Activated T-cell treated with anti-CD3 and anti-CD28 coated beads, Interleukin-2, amount 50 U/mL, for 72 hours (primary cell): ENCODE measurements at places on chromosomes 3 and 15.

DNA sequence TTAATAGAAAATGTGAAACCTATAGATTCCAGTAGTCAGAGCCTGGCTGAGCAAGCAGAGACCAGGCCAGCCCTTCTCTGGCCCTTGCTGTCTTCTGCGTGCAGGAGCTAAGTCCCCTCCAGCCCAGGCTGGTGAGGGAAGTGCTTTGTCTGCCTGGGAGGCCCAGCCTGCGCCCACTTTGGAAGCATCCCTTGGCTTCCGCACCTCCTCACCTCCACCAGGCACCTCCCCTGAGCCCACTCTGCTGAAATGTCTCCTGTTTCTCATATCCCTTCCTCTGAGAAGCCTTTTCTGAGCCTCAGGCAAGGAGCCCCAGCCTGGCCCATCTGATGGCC lies 45.3 kb downstream of the ALDH1L1 start:
- no peak for DNase-seq

DNA sequence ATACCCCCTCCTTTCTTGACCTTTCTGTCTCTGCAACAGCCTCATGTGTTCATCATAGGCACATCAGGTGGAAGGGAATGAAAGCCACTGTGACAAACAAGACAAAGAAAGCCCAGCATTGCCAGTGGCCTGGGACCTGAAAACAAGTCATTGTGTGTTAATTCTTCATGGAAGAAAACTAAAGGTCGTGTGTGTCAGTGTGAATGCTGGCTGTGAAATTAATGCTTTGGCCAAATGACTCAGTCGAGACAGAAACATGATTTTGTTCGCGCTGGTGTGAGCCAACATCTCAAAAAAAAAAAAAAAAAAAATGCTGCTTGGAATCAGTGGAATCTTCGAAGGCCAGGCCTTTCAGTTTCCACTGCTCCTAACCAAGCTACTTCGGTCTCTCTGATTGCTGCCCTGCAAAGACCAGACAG lies 386.5 kb upstream of the PROK2 start:
- no peak for DNase-seq

DNA sequence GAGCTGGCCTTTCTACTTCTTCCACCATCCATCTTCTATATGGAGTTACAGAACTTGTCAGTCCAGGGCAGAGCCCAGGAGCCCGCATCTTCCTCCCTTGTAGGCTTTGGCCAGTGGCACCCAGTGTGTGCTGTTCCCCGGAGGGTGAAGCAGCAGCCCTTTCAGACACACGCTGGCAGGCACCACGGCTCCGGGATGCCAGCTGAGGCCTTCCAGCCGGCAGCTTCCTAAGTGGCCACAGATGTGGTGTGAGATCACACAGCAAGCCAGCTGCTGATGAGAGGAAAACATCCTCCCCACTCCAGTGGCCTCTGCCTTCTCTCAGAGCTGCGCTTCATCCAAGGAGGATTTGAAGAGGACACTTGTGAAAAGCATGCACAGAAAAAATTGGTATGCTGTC lies 24.1 kb downstream of the CRABP1 start:
- DNase-seq = no peak

DNA sequence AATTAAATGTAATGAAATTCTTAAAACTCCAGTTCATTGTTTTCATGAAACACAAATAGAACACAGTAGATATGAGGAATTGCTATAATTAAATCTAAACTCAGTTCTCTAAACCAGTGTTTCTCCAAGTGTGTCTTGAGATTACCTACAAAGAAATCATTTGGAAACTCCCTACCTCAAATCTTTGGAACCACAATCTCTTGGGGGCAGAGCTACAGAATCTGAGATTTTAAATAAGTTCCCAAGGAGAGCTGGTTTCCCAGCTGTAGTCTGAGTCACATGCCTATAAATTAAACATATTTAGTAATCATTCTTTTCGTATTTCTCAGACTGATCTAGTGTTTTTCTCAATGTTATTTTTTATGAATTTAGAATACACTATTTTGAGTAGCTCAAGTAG lies 17.0 kb upstream of the ACTC1 start:
- no peak for DNase-seq

DNA sequence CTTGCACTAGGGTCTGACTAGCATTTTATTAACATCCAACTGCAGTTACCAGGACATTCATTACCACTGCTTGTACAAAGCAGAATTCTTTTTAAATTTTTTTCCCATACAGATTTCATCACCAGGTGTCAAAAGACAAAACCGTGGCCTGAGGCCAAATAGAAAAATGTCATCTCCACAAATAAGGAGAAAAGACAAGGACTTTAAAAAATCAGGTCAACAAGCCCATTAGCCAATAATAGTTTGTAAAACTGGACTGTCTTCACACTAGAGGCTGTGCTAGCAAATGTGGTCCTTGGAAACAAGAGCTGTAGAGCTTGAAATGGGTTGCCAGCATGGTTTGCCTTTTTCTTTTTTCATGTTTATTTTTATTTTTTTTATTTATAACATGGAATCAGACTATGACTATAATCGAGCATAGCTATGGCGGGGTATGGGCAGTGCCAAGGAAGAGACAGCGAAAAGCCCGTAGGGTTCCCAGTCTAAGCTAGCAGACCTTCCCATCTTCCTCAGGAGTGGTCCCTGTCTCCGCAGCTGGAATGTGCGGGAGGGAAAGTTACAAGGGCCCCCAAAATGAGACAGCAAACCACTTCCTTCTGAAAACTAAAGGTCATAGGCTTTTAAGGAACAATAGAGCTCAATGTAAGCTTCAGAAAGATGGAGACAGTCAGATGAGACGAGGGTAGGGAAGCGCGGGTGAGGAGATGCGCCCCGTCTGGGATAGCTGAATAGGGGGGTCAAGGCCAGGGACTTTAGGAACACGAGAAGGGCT lies 1.5 kb downstream of the PTPN9 start:
- DNase-seq = no peak

DNA sequence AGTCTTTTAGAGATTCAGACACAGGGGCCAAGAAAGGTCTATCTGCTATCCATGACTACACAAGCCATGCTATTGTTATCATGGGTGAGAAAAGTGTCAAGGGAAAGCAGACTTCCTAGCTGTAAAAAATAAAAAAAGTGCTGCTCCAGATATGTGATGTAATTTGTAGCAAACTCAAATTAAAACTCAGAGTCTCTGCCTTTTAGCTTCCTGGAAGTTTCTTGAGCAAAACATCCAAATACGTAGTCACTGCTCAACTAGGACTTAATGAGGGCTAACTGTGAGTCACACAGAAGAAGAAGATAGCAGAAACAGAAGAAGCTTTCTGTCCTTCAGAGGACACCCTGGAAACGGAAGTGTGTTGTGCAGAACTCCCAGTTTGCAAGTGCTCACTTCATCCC lies 393.4 kb upstream of the NR2F2 start:
- DNase-seq = no peak

DNA sequence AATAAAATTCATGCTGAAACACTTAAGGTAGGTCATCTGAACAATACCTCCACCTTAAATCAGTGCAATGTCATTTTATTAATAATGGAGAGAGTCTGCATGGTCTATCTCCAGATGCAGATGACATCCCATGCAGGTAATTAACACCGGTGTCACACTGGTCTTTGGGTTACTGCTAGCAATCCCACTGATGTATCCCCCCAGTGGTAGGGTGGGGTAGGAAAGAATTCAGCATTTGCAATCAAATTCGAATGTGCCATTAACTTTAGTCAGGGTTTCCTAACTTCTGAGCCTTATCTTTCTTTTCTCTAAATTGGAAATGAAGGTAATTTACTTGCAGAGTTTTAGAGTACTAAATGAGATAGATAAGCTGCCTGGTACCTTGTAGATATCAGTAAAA lies 44.4 kb downstream of the KIF15 start:
- DNase-seq = no peak

- DNase-seq = peak; percentile 26
These were observed 77.8 kb downstream of the WWTR1 start for GRCh38 chr3:149579838-149580542.

- no peak for DNase-seq
These were observed 52.1 kb upstream of the CCDC174 start for GRCh38 chr3:14599488-14599887.

- peak; percentile 52 for DNase-seq
These were observed 543 bp downstream of the MEF2A start for GRCh38 chr15:99566157-99566897.

DNA sequence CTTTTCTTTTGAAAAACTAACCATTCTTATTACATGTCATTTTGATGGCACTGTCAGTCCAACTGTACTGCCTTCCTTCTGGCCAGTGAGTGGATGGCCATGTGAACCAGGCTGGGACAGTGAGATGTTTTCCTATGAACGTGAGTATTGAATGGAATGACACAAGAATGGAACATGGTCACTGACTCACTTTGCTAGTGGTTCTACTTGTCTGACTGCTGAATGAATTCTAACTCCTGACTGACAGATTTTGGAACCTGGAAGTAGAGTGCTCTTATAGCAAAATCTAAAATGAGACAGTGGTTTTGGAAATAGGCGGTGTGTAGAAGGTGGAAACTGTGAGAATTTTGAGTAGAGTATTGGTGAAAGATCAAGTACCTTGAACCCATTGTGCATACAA lies 606.9 kb upstream of the KCNMB2 start:
- DNase-seq = peak; percentile 9

GRCh38 chr3:193991666-193992424 lies 144.1 kb upstream of the HES1 start:
- no peak for DNase-seq

GRCh38 chr15:57122080-57122840 lies 203.8 kb downstream of the TCF12 start:
- DNase-seq = no peak

GRCh38 chr3:48285132-48285531 lies 44.2 kb downstream of the ZNF589 start:
- no peak for DNase-seq

DNA sequence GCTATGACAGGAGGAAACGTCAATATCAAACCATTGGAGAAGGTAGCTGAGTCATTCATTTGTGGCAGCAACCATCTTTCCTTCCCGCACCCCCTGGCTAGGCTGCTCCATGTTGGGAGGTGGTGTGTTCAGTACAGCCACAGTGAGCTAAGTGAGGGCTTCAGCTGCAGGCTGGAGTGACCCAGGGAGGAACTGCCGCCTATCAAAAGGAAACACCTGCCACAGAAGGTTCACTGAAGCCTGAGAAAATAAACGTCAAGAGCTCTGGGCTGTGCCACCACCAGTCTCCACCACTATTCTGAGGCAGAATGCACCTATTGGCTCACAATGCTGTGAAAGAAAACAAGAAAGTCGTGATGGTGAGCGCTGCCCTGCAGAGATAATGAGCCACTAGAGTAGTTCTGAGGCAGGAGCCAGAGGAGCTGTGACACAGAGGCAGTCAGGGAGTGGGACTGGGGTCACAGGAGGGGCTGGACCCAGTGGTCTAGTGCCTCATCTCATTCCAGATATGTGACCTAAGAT lies 34.8 kb upstream of the CD47 start:
- DNase-seq = peak; percentile 63

- no peak for DNase-seq
These were observed at the start of gene LTF for GRCh38 chr3:46464326-46465195. Gene LTF, minus strand, starts transcription at chr3:46464905. Its CDS starts 38 bp downstream, at chr3:46464867.

DNA sequence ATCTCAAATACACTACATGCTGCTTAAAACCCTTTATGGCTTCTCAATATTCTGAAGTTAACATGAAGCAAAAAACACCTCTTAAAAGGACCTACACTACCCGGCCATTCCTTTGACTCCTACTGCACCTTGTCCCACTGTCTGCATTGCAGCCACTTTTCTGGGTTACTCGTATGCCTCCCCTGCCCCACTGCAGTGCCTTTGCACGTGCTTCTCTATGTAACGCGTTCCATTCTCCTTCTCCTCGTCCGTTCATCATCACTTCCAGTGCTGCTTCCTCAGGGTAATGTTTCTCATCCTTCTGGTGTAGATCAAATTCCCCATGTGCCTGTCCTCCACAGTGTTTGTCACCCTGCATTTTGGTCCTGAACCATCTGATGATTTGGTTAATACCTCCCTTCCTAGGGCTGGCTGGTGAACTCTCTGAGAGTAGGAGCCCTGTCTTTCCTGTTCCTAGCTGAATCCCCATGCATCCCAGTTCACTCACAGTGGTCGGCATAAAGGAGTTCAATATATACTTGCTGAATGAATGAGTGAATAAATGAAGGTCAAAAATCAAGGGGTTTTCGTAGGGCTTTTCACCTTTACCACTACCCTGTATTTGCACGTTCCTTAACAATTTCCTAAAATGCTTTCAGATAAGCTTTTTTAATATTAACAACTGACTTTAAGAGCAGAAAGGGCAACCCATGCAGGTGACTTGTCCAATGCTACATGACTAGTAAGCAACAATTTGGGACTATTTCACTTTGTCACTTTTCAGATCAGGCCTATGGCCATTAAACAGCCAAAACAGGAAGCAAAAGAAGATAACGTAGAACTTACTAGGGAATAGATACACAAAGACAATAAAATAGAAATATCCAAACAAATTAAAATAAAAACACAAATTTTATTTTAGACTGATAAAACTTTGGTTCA lies 2.4 kb upstream of the STT3B start:
- DNase-seq = no peak

GRCh38 chr3:124967964-124968363 lies 33.4 kb upstream of the MUC13 start:
- no peak for DNase-seq

DNA sequence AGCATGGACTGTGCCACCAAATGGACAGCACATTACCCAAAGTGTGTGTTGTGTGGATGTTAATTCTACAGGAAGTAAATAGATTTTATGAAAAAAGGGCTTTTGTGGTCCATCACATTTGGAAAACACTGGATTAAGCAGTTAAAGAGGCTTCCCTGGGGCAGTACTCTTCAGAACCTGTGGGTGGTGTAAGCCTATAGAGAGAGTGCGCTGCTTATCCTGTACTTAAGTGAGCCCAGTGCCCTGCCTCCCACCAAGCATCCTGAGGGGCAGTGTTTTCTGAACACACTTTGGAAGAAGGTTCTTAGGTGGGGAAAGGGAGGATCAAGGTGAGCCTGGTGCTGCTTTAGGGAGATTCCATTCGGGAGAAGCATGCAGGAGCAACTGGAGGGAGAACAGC lies 10.9 kb downstream of the TTLL3 start:
- DNase-seq = no peak

DNA sequence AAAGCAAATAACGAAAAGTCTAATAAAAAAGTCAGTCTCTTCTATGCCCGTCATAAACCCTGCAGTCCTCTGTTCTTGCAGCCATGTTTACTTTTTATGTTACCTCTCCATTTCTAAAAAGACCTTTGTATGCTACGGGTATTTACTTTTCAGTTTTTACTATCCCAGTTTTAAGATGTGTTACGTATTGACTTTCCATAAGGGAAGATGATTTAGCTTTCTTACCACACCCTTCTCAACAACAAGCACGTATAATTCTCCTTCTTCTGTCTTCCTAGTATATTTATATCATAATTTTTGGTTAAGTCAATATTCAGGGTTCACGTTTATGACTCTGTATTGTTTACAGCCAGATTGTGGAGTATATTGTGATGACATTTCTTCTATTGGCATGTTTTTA lies 10.8 kb downstream of the TRNT1 start:
- DNase-seq = no peak

DNA sequence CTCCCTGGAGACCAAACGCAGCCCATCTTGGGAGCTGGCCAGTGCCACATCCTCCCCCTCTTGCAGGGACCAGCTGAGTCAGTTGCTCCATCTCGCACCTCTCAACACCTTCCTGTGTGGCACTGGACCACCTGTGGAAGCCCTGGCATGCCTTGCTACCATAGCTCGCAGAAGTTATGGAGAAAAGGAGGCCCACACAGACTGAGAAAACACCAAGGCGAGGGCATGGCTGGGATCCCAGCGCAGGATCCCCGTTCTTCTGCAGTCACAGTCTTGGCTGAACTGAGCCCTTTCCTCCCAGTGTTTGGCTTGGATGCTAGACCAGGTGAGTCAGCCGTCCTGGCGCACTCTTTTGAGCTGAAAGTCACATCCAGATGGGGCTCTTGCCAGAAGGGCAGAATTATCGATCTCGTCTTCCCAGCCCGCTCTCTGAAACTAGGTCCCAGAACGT lies 46.9 kb downstream of the CHRD start:
- DNase-seq = no peak

GRCh38 chr3:146416366-146416765 lies 53.0 kb downstream of the PLSCR2 start:
- DNase-seq = no peak
